CD8-positive, alpha-beta T cell (primary cell): ENCODE measurements at places on chromosomes 1 and 21. TPM values are rescaled to one million over a fixed set of nuclear protein-coding genes. Genes with fewer than 3 reads are reported as not detected.

GRCh38 chr1:218817691-218818465 lies 355.8 kb upstream of the LYPLAL1 start:
- no peak for DNase-seq

The KLF17 gene
- total RNA-seq, result not detected

DNA sequence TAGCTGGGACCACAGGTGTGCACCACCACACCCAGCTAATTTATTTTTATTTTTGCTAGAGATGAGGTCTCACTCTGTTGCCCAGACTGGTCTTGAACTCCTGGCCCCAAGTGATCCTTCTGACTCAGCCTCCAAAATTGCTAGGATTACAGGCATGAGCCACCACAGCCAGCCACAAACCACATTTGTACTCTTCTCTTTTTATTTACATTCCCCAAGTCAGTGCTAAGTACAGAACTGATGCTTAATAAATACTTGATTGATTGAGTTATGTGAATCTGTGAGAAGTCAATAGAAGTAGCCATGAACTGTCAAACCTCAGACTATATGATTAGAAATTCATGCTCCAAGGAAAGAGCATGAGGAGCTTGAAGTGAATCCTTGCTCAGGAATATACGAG lies 48.5 kb upstream of the S1PR1 start:
- no peak for DNase-seq

- DNase-seq, result no peak
Observed at GRCh38 chr1:109873278-109874175, 37.1 kb upstream of the CSF1 start.

GRCh38 chr1:224216382-224216781 lies 33.3 kb downstream of the DEGS1 start:
- DNase-seq, result no peak
